ENCODE measurements at places on chromosomes 2 and 18.

DNA sequence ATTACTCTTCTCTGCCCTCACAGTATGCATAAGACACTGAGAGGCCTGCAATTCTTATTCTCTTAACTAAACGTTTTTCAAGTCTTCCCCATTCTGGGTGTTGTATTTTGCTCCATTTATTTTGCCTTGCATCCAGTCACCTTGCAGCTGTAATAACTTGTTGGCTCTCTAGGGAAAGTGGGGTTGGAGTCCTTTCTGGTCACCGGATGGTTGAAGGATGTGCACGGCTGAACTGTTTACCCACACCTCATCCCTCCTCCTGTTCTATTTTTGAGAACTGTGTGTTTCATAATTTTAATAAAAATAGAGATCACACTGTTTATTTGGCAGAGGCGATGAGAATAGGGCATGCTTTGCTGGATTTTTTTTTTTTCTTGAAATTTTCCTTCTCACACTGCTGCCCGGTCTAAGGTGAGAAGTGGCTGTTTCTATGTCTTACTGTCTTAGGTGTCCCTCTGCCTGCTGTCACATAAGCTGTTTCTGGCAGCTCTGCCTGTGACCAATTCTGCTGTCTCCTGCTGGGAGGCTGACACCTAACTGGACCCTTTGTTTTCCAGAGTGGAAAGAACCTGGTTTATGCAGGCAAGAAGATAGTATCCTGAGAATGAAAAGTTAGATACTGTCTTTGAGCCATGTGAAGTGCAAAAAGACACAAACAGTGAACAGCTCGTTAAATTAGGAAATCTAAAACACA is 342.6 kb downstream of the DPP10 start:
- no peak for DNase-seq

GRCh38 chr2:30155202-30155601 is 8.4 kb downstream of the YPEL5 start:
- no peak for DNase-seq

- DNase-seq: no peak
Observed at GRCh38 chr2:29388071-29388470, 272.9 kb downstream of the CLIP4 start.

DNA sequence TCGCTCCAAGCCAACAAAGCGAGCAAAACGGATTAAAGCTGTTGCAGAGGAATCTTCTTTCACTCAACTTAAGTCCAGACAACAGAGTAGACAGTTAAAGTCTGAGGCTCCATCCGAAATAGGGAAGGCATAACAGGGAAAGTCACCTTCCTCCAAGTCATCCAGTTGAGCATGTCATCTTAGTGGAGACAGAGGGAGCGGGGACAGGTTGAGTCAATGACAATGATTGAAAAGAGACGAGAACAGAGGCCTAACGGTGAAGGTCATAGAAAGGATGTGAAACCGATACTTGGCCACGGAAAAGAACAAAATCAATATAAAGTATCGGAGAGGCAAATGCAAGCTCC is 455 bp downstream of the C18orf32 start:
- DNase-seq: no peak

- no peak for DNase-seq
Observed at GRCh38 chr2:164700390-164700789, 79.1 kb upstream of the GRB14 start.

- no peak for DNase-seq
Observed at GRCh38 chr2:33477473-33478468, 1.3 kb downstream of the RASGRP3 start.

DNA sequence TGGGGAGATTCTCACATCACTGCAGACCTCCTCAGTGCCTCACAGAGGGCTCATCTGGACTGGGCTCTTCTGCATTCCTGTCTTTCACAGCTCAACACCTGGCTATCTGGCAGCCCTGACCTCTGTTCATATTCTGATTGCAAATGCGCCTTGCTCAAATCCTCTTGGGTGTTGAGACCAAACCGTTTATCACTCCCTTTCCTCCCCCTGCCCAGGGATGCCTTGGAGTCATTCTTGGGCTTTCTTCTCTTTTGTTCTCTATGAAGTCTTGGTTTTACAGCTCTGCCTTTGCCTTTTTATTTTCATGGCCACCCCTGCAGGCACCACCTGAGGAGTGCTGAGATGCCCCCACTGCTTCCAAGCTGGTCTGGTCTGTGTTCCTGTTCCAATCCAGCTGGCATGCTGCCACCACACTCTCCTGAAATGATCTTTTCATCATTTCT is 26.3 kb downstream of the TUBB6 start:
- DNase-seq: no peak

DNA sequence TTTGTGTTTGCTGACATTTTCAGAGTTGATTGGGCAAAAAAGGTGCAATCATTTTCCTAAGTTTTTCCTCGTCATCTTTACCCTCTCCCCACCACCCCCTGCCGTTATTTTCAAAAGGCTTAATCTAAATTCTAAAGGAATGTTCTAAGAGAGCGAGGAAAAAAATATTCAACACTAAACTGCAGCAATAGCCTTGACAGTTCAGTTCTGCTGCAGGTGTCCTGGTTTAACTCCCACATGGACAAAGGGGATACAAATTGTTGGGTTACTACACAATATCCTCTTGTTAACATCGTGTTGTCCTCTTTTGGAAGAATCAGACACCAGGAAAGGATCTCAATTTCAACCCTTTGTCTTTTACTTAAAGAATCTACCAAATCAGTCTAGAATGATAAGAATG is 696.5 kb downstream of the NRXN1 start:
- no peak for DNase-seq

- no peak for DNase-seq
Observed at GRCh38 chr18:38367473-38367872, 801.9 kb upstream of the CELF4 start.

DNA sequence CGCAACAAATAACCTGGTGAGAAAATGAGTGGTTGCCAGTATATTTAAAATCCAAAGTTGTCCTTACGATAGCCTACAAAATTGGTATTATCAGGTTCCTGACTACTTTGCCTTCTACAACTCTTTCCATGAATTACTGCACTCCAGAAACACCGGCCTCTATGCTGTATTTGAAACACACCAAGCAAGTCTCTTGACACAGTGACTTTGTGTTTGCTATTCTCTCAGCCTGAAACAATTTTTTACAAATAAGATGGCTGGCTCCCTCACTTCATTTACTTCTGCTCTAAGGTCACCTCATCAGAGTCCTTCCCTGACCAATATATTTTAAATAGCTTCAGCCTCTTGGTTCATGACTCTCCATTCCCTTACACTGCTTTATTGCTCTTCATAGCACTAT is 12.2 kb downstream of the KANSL1L start:
- no peak for DNase-seq

DNA sequence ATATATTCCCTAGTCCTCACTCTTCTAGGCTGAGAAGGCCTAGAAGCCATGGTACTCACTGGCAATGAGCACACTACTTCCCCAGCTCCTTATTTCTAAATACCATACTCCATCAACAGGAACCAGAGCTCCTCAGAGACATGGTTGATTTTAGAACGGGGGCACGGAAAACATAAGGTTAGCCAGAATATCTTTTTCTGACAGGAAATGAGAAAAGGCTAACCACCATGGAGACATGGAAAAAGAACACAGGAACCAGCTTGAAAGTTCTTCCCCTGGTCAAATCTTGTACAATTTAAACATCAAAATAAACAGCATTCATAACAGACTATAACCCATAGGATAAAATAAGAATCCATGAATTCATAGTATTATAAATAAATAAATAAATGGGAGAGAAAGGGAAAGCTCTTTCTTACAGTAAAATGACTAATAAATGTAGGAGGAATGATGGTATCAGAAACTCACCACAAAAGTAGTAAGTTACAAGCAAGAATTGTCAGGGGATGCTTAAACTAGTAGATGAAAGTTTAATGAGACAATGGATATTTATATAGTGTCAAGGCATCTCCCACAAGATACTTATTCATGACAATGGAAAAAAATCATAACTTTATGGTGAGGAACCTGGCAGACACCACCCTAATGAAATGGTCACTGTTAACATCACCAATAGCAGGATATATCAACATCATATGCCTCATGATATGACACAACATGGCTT is 20.6 kb upstream of the GCC2 start:
- DNase-seq: no peak

DNA sequence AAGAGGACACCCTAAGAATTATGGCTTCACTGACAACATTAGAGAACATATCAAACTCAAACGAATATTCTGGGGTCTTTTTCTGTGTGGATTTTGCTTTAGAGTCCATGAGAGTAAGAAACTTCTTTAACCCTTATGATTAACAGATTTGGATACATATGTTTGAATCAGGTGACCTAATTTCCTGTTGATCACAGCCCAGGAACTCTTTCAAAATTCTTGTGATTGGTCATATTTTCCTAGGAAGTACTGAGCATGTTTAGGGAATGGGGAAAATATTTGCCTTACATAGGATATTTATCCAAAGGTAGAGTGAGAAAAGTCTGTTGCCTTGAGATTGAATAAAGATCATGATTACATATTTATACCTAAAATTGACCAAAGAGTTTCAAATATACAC is 160.0 kb downstream of the KCNH7 start:
- no peak for DNase-seq

DNA sequence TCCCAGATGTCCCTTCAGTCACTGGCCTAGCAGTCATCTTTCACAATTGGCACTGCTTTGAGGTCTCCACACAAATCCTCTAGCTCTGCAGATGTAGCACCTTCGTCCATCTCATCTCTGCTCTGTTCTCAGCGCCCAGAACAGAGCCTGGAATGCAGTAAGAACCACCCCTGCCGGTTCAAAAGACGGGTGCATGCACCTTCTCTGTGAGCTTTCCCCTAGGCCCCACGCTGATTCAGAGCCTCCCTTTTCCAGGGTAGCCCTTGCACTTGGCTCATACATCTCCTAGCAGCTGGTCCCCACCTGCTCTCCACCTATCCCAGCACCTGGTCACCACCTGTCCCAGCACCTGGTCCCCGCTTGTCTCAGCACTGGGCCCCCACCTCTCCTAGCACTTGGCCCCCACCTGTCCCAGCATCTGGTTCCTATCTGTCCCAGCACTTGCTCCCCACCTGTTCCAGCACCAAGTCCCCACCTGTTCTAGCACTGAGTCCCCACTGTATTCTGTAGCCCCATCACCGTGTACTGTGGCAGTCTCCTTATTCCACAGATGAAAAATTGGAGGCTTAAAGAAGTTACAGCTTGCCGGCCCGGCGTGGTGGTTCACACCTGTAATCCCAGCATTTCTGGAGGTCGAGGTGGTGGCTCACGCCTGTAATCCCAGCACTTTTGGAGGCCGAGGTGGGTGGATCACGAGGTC is 4.7 kb upstream of the KCNF1 start:
- no peak for DNase-seq

GRCh38 chr18:36078751-36079529 is 11.6 kb upstream of the RPRD1A start:
- no peak for DNase-seq

DNA sequence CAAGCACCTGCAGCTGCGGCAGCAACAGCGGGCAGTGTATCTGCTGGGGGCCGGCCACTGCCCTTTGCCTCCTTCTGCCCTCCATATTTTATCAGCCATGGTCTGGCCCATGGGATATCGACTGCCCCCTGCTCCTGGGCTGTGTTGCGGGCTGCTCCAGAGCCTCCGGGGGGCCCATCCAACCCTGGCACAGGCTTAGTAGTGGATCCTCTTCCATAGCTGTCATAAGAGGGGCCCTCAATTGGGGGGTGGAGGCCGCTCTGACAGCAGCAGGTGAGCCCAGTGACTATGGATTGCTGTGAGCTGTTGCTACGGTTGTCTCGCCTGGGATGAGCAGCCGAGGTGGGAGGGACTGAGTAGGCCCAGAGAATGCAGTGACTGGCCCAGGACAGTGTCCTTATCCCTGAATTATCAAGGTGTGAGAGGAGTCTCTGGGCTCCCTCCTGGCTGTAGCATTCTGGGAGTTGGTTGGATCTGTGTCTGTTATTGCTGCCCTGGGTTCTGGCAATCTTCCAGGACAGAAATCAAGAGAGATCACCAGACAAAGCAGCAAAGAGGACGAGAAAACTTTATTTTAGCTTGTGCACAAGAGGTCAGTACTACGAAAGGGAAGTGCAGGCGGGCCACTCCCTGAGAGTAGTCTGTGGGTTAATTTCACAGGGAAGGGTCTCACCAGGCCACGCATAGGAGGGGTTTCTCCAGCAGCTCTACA is 145.1 kb downstream of the ASB1 start:
- no peak for DNase-seq

DNA sequence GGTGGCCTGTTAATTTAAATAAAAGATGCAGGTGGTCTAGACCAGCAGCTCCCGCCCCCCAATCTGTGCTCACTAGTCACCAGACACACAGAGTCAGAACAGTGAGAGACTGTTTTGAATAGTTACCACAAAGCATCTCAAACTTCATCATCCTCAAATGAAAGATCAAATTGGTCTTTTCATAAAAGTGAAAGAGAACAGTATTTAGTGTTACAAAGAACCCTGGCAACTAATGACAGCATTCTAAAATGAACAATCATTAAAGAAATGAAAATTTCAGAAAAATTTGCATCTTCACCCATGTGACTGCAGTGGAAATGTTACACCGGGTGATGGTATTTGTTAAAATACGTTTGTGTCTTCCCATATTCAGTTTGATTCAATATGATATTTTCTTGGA is 65.5 kb upstream of the PMAIP1 start:
- DNase-seq: no peak

DNA sequence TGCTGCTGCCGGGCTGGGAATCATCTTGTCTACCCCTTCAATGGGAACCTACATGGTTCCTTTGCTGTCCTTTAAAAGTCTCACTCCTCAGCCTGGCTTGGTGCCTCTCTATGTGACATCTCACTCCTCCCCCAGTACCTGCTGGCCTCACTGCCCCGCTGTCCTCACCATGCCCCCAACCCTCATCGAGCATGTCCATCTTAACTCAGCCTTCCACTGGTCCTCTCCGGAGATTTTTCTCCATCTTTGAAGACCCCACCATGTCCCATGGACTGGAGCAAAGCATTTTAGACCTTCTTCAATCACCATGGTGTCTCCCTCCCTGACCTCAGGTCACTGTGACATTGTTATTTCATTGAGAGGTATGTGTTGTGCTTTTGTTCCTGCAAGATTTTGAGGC is 58.1 kb upstream of the SIX3 start:
- no peak for DNase-seq

DNA sequence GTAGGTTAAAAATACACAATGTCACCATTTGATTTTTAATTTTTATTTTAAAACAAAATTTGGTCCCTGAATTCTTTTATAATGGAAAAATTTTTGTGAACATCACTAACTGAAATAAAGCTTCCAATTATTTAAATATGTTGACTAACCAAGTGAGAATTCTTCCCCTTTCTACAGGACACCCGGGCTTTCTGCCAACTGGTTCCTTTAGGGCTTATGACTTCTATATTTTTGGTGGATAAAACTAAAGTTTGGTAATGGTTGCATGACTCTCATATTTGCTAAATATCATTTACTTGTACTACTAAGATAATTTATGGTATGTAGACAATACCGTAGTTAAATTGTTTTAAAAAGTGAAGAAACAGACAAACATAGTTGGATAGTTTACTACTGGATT is 291.0 kb upstream of the DOK6 start:
- no peak for DNase-seq

GRCh38 chr18:77042583-77042982 is 90.0 kb downstream of the MBP start:
- no peak for DNase-seq

- no peak for DNase-seq
Observed at GRCh38 chr2:140814141-140814540, 1316.7 kb downstream of the LRP1B start.

Data from NCI-H2081 treated with DMSO at 0.1 percent for 48 hours (cell line).